ENCODE measurements at places on chromosomes 7 and 10.

DNA sequence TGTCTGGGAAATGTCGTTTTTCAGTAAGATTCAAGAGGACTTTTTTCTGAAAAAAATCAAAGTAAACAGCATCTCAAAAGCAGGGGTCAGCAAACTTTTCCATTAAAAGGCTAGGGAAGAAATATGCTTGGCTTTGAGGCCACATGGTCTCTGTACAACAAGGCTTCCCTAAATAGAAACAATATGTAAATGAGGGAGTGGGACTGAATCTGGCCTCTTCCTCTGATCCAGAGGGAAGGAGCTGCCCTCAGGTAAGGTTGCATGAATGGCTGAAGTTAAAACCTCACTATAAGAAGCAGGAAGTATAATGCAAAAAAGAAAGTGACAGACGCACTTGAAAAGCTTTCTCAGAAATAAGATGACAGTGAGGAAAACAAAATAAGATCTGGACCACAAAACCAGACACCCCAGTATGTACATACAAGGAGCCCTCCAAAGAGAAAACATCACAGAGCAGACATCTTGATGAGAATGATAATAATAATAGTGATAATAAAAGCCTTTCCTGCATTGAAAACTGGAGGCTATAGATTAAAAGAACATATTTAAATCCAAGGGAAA is 115.2 kb downstream of the PLXNA4 start:
- DNase-seq: no peak

DNA sequence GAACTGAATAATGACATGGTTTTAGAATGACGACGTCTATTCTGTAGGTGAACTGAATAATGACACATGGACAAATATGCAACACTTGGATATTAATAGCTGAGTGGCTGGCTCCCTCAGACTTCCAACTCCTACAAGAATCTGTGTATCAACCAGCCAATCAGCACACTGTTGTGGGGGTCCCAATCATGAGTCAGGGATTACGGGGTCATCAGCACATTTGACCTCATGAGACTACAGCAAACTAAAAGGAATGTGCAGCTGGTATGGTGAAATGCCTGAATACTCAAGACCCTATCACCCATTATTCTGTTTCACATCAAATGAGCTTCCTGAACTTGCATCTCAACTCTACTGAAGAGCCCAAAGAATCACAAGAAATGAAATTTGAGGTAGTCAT is 192.5 kb downstream of the ANK3 start:
- DNase-seq: no peak

GRCh38 chr10:11295492-11295891 is 277.8 kb downstream of the CELF2 start:
- DNase-seq: no peak

GRCh38 chr7:157210682-157211081 is 72.0 kb downstream of the UBE3C start:
- no peak for DNase-seq

DNA sequence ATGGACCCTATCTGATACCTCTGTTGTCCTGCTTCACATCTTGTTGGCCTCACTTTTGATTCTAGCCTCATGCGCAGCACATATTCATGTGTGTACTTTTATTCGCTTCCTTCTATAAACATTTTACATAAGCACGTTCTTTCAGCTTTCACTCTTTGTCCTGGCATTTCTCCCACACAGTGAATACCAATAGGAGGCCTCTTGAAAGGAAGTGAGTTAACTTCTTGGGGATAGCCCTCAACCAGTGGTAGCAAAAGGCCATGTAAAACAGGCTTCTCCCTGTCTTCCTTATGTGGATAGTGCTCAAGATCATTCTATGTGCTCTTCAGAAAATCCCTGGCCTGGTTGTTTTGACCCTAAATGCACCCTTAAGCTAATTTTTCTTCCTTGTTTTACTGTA is 633.9 kb upstream of the MBL2 start:
- DNase-seq: no peak

- DNase-seq: no peak
Measured at GRCh38 chr10:86222687-86223086, 143.9 kb downstream of the GRID1 start.

- DNase-seq: no peak
Measured at GRCh38 chr7:15821484-15822427, 135.3 kb upstream of the MEOX2 start.

GRCh38 chr10:48520594-48520993 is 84.3 kb downstream of the ARHGAP22 start:
- DNase-seq: no peak

- no peak for DNase-seq
Measured at GRCh38 chr7:101021703-101022102, 1.8 kb downstream of the MUC17 start.

DNA sequence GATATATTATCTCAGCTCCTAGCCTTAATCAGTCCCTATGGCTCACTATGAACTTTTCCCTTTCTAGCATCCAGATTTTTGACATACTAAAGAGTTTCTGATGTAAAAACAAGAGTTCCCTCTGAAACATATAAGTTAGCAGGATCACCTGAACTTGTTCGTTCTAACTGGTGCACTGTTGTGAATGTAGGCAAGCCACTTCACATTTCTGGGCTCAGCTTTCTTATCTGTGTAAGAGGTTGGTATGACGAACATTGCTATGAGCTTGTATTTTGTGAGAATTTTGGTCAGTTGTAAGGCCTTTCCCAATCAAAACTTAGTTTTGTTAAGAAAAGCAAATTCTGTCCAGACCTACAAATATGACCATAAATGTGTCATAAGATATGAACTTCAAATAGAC is 46.1 kb downstream of the MAGI2 start:
- DNase-seq: no peak

- DNase-seq: peak; percentile 17
Measured at GRCh38 chr10:110209926-110210673, 2.7 kb downstream of the MXI1 start.

GRCh38 chr10:130140425-130140824 is 4.2 kb downstream of the GLRX3 start:
- DNase-seq: no peak

- DNase-seq: no peak
Measured at GRCh38 chr7:473211-473734, 46.4 kb downstream of the PDGFA start.
